ENCODE measurements at places on chromosomes 6 and 20.

GRCh38 chr6:79057746-79058145 lies 20.3 kb downstream of the PHIP start:
- DNase-seq: no peak

DNA sequence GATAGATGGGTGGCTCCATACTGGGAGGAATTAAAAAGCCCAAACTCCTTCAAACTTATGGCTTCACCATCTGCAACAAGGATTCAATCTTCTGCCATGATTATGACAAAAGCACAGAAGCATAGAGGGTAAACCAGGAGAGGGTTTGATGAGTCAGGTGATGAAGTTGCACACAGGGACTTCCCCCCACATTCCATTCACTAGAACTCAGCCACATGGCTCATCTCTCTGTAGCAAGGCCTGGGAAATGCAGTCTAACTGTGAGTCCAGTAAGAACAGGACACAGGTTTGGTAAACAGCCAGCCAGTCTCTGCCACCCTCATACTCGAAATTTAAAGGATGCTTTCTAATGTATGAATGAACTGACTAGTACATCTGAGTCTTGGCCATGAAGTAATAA lies 142.9 kb downstream of the HIVEP2 start:
- DNase-seq: peak; percentile 96

DNA sequence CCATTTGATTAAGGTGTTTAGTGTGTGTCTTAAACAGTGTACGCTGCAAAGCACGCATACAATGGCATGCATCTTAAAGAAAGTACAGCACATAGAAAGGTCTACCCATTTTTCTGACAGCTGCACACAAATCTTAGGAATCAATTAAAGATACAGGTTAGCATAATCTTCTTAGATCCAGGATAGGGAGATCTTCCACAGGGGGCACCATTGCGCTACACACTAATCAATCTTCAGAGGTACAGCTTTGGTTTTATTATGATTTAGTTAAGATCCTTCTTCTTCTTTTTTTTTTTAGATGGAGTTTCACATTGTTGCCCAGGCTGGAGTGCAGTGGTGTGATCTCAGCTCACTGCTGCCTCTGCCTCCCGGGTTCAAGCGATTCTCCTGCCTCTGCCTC lies 63.7 kb upstream of the BEND3 start:
- DNase-seq: no peak

DNA sequence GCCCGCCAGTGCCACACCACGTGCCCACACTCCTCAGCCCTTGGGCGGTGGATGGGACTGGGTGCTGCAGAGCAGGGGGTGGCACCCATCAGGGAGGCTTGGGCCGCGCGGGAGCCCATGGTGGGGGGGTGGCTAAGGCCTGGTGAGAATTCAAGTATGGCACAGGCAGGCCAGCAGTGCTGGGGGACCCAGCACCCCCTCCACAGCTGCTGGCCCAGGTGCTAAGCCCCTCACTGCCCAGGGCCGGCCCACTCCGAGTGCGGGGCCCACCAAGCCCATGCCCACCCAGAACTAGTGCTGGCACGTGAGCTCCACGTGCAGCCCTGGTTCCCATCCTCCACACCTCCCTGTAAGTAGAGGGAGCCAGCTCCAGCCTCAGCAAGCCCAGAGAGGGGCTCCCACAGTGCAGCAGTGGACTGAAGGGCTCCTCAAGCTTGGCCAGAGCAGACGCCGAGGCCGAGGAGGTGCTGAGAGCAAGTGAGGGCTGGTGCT lies 1091.1 kb upstream of the GJE1 start:
- DNase-seq: no peak

DNA sequence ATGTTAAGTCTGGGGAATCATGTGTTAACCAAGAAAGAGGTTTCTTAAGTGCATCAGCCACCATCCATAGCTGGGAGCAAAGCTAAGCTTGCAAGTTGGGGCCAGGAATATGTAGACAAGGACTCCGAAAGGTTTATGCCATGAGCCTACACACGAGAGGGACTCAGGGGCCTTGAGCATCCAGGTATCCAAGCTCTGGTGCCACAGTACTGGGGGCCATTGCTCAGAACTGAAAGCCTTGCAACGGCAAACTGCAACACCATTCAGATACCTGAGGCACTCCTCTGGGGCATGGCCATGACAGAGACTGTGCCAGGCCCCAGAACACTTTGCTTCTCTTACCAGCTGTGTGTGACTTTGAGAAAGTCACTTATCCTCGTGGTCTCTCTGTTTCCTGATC lies 27.6 kb downstream of the PRND start:
- DNase-seq: no peak

- no peak for DNase-seq
Observed at GRCh38 chr6:11160199-11160598, 48.7 kb upstream of the ERVFRD-1 start.

DNA sequence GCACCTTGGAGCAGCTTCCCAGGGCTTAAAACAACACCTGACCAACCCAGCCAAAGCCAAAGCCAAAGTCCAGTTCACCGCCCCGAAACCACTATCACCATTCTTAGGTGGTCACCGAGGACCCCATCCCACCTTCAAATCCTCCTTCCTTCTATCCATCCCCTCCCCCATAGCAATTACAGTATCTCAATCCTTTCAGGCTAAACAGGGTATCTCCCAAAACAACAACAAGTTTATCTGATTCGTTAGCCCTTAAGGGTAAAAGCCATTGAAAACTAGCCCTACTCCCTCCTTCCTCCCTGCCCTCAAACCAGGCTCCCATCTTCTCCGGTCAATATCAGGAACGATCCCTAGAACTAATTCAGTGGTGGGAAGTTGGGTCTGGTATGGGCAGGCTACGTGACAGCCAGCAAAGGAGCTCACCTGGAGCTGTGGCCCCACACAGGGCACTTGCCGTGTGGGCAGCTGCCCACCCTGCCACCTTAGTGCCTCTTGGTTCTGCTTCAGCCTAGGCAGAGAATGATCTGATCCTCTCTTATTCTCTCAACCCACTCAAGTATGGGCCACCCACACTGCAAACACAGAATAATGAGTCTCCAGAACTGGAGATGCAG lies 2.0 kb downstream of the ARHGAP18 start:
- DNase-seq: no peak

- DNase-seq: no peak
Observed at GRCh38 chr20:4815628-4816027, 93.9 kb downstream of the PRND start.

DNA sequence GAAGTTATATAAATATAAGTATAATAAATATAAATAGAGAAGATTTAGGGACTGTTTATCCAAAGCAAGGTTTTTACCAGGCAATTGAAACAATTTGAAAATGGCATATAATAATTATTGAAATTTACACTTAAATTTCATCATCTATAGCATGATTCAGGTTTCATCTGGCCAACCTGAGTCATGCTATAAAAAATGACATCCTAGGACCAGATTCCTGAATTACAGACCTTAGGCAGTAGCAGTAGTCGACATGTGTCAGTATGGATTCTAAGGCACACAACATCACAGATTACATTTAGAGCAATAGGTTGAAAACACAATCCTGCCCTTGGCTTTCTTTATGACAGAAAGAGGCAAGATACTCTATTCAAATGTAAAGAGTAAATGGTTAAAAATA lies 592.3 kb downstream of the PHF3 start:
- DNase-seq: no peak

DNA sequence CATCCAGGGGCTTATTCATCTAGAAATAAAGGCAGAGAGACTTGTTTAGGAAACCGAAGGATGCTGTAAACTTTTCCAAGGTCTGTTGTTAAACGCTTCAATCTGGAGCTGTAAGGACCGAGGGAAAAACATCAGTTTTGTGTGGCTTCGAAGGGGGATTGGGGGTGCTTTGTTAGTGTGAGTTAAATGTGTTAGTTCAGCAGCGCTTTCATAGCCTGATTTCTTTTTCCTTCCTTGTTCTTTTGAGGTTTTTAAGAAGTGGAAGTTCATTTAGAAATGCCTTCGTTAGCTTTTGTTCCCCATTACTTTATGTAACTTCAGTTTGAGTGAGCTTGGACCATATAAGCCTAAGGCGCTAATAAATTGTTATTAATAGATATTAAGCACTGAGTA lies 1.5 kb downstream of the ANKS1A start:
- DNase-seq: no peak

DNA sequence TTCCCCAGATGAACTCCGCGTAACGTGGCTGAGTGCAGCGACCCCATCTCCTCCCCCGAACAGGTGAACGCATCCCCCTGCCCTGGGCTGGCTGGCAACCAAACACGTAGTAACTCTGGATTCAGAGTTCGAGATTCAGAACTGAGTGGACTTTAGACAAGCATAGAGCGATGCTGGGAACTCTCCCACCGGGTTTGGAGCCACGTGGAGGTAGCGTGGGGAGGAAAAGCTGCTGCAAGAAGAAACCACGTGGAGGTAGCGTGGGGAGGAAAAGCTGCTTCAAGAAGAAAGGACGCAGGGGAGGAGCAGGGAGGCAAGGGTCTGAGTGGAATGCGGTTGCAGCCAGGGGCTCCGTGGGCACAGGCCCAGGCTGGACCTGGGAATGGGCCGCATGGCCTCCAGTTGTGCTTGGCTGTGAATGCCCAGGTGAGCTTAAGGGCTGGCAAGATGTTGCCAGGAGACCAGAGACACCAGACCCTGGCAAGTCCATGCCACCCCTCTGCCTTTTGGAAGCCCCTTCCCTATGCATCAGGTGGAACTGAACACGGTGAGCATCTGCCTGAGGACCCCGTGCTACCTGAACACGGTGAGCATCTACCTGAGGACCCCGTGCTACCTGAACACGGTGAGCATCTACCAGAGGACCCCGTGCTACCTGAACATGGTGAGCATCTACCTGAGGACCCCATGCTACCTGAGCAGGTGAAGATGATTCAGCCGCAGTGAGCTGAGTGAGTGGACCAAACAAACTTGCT lies 118.0 kb upstream of the FRMD1 start:
- no peak for DNase-seq

DNA sequence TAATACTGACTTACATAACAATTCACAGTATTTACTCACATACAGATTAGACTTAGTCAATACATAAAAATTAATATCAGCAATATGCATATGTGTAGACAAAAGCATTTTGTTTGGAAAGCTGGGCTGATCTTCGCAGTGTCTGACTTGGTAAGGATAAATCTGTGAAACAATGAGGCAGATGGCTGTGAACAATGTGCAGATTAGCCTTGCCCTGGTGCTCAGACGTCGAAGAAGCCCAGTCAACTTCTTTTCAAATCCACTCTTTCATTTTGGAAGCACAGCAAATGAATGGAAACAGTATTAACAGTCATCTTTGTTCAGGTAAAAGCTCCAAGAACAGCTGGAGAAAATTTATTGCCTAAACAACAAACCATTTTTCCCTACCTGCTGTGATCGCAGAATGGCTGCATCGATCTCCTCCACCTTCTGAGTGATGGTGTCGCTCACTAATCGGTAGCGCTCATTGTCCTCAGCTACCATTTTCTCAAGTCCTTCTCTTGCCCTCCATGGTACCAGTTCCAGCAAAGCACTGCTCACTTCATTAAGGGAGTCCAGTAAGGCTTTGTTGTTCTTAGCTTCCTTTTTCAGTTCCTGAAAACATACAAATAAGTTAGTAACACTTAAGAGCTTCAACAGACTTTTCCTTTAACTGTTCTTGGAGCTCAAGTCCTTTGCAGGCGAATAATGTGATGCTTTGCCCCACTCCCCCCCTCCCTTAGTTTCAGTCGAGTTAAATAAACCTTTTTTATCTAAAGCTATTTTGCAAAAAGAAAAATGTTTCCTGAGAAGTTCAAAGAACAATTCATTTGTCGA lies 116.5 kb downstream of the DST start:
- no peak for DNase-seq

- no peak for DNase-seq
Observed at GRCh38 chr20:25017257-25017803, 24.8 kb upstream of the APMAP start.

DNA sequence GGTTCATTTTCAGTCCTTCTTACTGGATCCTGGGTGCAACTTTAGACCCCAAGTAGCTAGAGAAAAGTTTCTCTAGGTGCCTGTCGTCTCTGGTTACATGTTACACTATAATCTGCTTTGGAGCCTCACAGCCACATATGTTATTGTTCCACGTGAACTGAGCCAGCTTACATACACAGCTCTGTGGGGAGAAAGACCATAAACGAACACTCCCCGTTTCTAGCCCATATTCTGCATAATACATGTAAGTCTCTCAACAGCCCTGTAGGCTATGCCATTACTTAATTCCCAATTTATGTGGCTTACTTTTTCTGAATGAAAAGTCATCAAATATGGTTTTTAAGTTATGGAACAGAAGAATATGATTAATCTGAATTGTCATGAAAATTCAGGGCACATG lies 233.8 kb downstream of the BCKDHB start:
- DNase-seq: no peak

- no peak for DNase-seq
Observed at GRCh38 chr20:33394718-33395117, 6.6 kb downstream of the CDK5RAP1 start.

DNA sequence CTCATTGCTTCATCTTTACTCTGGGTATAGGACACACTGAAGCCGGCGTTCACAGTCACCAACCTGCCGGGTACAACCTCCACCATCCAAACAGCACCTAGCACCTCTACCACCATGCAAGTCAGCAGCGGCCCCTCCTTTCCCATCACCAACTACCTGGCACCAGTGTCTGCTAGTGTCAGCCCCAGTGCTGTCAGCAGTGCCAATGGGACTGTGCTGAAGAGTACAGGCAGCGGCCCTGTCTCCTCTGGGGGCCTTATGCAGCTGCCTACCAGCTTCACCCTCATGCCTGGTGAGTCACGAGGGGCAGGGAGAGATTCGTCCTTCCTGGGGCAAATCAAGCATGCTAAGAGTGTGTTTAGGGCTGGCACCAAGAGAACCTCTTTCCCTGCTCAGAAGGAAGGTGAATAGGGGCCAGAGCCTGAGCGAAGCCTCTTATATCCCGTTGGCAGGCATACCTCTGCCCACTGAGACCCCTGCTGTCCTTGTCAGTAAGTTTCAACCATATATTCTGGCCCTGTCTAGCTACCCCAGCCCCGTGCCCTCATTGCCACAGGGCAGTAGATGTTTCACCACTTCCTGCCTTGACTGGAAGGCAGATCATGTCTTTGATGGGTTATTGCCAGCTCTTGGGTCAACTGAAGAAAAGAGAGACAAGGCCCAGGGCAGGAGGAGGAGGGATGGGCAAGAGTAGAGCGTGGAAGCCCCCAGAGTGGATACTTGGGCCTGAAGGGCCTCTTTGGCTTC lies 4.8 kb downstream of the SRF start:
- no peak for DNase-seq

- DNase-seq: no peak
Observed at GRCh38 chr6:97535800-97536199, 252.8 kb upstream of the MMS22L start.

GRCh38 chr6:70241991-70242420 lies 60.9 kb downstream of the COL9A1 start:
- DNase-seq: no peak

Data from GM04503 (cell line).